ENCODE measurements at places on chromosomes 13 and 19. TPM values are rescaled to one million over a fixed set of nuclear protein-coding genes. Genes with fewer than 3 reads are reported as not detected.
A peak's percentile ranks its signal among the peaks of the same experiment; 100 is the strongest.

Gene DDA1
- 44.7 TPM for total RNA-seq

Gene CGB2
- not detected for total RNA-seq

DNA sequence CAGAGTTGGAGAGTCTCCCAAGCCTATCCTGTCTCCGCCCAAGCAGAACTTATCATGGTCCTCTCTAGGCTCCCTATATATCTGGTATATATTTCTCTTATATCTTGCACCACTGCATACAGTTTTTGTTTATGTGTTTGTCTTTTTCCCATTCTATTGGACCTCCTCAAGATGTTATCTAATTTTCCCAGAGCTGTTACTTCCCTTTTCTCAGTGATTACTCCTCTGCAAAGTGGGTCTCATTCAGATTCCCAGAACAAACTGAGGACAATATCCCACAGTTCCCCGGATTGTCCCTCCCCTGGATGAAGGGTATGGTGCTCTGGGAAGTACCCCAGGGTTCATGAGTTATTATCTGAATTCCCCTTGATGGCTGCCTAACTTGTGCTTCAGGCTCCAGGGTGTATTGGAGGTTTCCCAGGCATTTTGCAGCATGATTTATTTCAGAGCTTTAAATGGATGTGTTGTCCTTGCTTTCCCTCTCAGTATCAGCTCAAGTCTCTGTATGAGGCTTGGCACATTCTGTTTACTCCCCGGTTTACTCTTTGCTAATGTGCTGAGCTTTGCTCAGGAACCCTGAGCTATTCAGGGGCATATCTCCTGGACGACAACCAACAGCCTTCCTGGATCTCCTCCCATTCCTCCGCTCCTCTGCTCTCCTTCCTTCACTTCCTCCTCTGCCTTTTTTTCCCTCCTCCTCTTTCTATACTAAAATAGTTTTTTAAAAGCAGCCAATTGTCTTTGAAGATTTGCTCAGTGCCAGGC lies 329.3 kb downstream of the SPRY2 start:
- no peaks in the 10 kb centered on the region for H3K27me3 ChIP-seq
- H3K4me1 ChIP-seq: no peaks in the 10 kb centered on the region
- DNase-seq: no peak
- H3K27ac ChIP-seq: no peak overlapping the region

DNA sequence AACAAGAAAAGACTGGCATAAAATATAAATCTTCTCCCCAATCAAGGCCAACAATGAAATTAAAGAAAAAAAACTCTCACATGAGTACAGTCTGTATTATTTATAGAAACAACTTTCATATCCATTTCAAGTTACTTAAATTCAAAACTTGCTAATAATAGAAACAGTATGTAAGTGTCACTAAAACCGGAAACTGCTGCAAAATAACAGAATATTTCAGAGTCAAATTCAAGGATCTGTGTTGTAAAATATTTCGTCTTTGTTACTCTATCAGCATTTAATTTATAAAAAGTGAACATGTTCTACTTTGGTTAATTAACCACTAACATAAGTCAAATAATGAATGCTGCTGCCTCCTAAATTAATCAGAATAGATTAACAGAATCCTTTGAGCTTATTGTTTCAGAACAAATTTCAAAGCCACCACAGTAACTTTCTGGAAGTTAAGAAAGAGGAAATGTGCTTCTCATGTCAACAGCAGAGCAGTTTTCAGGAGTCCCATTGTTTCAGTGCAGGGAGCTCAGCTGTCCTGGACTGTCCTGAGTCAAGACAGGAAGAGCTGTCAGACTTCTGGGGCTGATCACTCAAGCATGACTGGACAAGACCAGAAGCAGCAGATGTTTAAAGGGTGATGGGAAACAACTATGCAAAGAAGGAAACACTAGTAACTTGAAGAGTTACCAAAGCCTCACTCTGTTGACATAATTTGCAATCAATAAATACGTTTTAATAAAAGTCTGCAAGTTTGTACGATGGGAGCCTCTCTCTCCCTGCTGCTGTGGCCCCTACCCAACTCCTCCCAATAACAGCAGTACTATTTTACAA lies 76.9 kb downstream of the FOXO1 start:
- peaks cover 5% of the 10 kb centered on the region for H3K27me3 ChIP-seq
- H3K4me1 ChIP-seq: peaks cover 91% of the 10 kb centered on the region
- peak overlapping the region; percentile 59 for H3K4me3 ChIP-seq

DNA sequence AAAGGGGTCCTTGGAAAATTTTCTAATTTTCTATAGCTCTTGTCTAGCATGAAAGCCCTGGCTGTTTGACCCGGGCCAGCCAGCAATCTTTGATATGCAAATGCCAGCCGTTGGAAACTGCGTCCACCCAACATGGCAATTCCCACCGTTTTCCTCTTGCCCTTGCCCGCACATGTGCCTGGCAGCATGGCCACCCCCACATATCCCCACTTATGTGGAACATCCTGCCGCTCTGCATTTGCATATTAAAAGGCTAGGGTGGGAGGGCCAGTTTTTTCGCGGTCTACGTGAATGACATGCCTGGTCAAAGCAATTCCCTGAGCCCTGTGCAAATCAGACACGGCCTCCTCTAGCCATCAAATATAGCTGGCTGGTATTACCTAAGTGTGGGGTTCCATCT lies 110.3 kb upstream of the TDRD3 start:
- H3K27me3 ChIP-seq: peaks cover 2% of the 10 kb centered on the region
- no peaks in the 10 kb centered on the region for H3K4me1 ChIP-seq
- H3K36me3 ChIP-seq: no peaks in the 10 kb centered on the region
- no peak overlapping the region for H3K4me3 ChIP-seq
- DNase-seq: no peak

- no peak for DNase-seq
- H3K4me3 ChIP-seq: no peak overlapping the region
- H3K27me3 ChIP-seq: peaks cover 12% of the 10 kb centered on the region
- H3K36me3 ChIP-seq: no peaks in the 10 kb centered on the region
Observed at GRCh38 chr19:49413348-49413747, 9.9 kb downstream of the PTH2 start.

GRCh38 chr13:76474356-76474755 lies 411.8 kb downstream of the KCTD12 start:
- no peaks in the 10 kb centered on the region for H3K27me3 ChIP-seq
- DNase-seq: no peak
- no peak overlapping the region for H3K27ac ChIP-seq
- no peaks in the 10 kb centered on the region for H3K36me3 ChIP-seq

DNA sequence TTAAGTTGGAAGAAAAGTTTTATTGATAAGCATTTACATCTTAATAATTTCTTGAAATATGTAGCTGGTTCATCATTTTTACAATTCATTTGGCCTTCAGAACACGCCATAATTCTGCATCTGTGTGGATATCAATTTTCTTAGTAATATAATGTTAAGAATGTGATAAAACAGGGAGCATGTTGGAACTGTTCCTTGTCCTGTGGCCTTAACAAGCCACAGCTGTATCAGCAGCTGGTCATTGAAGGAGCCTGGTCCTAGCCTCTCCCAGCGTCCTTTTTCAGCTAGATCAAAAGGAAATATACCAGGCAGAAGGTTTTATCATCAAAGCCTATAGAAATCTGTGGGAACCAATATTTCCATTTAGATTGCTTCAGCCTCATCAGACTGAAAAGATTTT lies 421.8 kb downstream of the SPRY2 start:
- no peak overlapping the region for H3K27ac ChIP-seq
- peaks cover 2% of the 10 kb centered on the region for H3K27me3 ChIP-seq
- H3K4me3 ChIP-seq: no peak overlapping the region
- H3K4me1 ChIP-seq: no peaks in the 10 kb centered on the region
- H3K36me3 ChIP-seq: no peaks in the 10 kb centered on the region

DNA sequence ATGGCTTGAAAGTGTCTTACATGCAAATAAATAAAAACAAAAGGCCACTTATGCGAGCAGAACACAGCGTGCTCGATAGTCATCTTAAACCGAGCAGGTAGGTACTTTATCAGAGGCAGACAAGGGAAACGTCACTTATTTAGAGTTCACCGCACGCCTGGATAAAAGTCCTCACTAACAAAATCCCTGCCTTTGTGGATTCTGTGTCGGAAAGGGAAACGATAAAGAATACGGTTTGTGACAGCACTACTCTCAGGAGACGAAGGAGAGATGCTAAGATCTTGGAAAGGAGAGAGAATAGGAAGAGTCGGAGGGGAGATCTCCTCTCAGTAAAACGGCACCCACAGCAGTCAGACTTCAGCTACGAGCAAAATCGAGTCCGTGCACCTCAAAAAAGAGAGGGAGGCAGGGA lies 581 bp downstream of the RCBTB1 start:
- peaks cover 25% of the 10 kb centered on the region for H3K36me3 ChIP-seq
- peak overlapping the region; percentile 97 for H3K4me3 ChIP-seq
- no peak for DNase-seq
- peaks cover 15% of the 10 kb centered on the region for H3K4me1 ChIP-seq

GRCh38 chr19:49809160-49809940 lies 3.7 kb downstream of the FUZ start:
- H3K4me1 ChIP-seq: peaks cover 26% of the 10 kb centered on the region
- peaks cover 28% of the 10 kb centered on the region for H3K27me3 ChIP-seq
- DNase-seq: peak; percentile 45

- H3K4me1 ChIP-seq: peaks cover 2% of the 10 kb centered on the region
- H3K36me3 ChIP-seq: peaks cover 34% of the 10 kb centered on the region
Observed at GRCh38 chr19:55688422-55689218, 13.6 kb downstream of the EPN1 start.

Gene FPR1
- 0.67 TPM for total RNA-seq

- H3K27ac ChIP-seq: no peak overlapping the region
- H3K4me1 ChIP-seq: no peaks in the 10 kb centered on the region
- DNase-seq: no peak
- no peaks in the 10 kb centered on the region for H3K27me3 ChIP-seq
- H3K36me3 ChIP-seq: no peaks in the 10 kb centered on the region
Observed at GRCh38 chr13:75492389-75492788, 10.4 kb upstream of the TBC1D4 start.

Gene PTH2
- not detected for total RNA-seq

DNA sequence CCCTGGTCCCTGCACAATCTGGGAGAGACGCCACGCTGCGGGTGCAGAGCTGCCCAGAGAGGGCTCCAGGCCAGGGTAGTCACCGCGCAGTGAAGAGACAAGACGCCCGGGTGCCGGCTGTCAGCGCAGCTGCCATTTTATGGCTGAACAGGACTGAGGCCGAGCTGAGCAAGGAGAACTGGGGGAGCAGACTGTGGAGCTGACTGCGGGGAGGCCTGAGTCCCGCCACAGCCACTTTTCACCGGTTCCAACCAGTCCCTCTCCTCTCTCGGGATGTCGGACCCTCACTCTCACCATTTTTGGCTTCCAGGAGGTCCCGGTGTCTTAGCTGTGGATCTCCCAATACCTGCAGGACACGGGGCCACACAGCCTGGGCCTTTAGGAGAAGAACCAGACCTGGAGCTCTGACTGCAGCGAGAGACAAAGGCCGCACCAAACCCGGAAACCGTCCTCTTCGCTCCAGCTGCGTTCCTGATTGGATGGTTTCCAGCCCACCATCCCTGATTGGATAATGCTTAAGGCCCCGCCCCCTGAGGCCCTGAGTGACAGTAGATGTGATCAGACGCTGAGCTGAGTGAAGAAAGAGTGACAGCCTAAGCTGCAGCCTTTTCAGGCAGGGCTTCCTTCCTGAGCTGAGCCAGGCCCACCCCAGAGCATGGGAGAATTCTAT lies at the start of gene ZNF626:
Gene ZNF626, minus strand, starts transcription at position 422 of the 670 bp plus-strand sequence. Its CDS starts 125 bp downstream, at position 297.
- H3K4me3 ChIP-seq: peak within 1 kb of the TSS; percentile 97
- H3K27me3 ChIP-seq: peaks cover 2% of the 10 kb centered on the region
- DNase-seq: peak; percentile 91

DNA sequence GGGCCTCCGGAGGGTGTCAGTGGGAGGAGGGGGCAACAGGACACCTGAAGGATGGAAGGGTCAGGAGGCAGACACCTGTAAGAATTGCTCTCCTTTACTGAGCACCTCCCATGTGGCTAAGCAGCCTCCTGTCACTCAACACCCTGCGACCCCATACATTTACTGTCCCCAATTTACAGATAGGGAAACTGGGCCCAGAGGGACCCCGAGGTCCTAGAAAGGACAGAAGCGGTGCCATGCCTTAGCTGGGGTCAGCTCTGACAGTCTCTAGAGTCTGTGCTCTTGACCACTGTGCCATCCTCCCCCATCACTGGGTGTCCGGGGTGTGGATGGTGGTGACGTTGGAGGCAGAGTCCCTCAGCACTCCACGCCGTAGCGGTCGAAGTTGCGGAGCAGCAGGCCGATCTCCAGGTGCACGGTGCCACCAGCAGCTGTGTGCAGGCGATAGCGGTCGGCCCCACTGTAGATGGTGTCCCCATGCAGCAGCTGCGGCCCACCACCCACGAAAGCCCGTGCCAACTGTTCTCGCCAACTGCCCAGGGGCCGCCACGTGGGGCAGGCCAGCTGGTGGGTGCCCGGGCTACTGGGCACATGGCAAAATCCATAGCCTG lies 726 bp upstream of the TGFB1 start:
- peaks cover 23% of the 10 kb centered on the region for H3K27me3 ChIP-seq
- H3K4me3 ChIP-seq: peak overlapping the region; percentile 87
- no peak for DNase-seq
- H3K4me1 ChIP-seq: peaks cover 31% of the 10 kb centered on the region
- no peak overlapping the region for H3K27ac ChIP-seq
- H3K36me3 ChIP-seq: peaks cover 16% of the 10 kb centered on the region

Gene PSG3
- not detected for total RNA-seq

DNA sequence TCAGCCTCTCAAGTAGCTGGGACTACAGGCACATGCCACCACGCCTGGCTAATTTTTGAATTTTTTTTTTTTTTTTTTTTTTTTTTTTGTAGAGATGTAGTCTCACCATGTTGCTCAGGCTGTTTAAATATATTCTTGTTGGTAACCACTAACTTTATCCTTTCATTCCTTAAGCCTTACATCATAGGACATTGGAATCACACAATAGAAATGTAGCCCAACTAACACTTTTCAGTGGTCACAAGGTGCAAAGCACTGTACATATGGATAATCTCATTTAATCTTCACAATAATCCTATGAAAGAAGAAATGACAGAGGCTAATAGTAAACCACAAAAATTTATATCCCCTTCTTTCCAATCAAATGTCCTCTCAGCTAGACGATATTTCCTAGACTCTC lies 417.8 kb upstream of the DACH1 start:
- no peak overlapping the region for H3K4me3 ChIP-seq
- DNase-seq: no peak
- H3K27ac ChIP-seq: no peak overlapping the region
- peaks cover 3% of the 10 kb centered on the region for H3K27me3 ChIP-seq
- peaks cover 3% of the 10 kb centered on the region for H3K4me1 ChIP-seq

DNA sequence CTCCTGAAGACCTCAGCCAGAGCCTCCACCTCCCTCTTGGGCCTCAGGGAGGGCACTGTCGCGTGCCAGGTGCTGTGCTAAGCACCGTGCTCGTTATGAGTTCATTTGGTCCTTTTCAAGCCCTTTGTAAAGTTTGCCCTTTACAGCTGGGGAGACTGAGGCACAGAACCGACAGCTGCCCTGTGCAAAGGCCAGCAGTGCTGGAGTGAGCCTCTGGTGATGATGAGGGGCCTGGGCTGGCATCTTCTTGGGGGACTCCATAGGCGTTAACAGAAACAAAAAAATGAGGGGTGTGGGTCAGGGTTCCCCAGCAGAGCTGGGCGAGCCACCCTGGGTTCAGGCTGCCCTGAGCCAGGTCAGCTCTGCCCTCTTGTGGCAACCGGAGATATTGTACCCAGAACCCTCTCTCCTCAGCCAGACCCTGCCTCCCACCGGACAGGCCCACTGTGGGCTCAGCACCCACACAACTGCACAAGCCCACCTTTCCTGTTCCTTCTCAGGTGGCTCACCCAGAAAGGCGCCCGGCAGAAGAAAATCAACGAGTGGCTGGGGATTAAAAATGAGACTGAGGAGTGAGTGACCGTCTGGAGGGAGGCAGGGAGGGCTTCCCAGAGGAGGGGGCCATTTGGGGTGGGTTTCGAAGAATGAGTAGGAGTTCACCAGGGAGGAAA lies 5.5 kb upstream of the IFI30 start:
- H3K4me1 ChIP-seq: no peaks in the 10 kb centered on the region
- no peak overlapping the region for H3K27ac ChIP-seq
- H3K4me3 ChIP-seq: no peak overlapping the region
- peak; percentile 68 for DNase-seq
- H3K27me3 ChIP-seq: no peaks in the 10 kb centered on the region
- H3K36me3 ChIP-seq: peaks cover 26% of the 10 kb centered on the region

Measured in endothelial cell (in vitro differentiated cells).